ENCODE measurements at places on chromosomes 11 and 22.

- peak; percentile 45 for DNase-seq
- peaks cover 75% of the 10 kb centered on the region for H3K27me3 ChIP-seq
- H3K4me3 ChIP-seq: no peak overlapping the region
- H3K4me1 ChIP-seq: peaks cover 11% of the 10 kb centered on the region
These were observed 154.6 kb downstream of the BRD1 start for GRCh38 chr22:49673048-49673447.

GRCh38 chr11:56889986-56890385, 98.7 kb upstream of the OR5AK2 start:
- peaks cover 20% of the 10 kb centered on the region for H3K27me3 ChIP-seq
- no peak for DNase-seq
- no peaks in the 10 kb centered on the region for H3K36me3 ChIP-seq
- H3K4me1 ChIP-seq: peaks cover 5% of the 10 kb centered on the region

DNA sequence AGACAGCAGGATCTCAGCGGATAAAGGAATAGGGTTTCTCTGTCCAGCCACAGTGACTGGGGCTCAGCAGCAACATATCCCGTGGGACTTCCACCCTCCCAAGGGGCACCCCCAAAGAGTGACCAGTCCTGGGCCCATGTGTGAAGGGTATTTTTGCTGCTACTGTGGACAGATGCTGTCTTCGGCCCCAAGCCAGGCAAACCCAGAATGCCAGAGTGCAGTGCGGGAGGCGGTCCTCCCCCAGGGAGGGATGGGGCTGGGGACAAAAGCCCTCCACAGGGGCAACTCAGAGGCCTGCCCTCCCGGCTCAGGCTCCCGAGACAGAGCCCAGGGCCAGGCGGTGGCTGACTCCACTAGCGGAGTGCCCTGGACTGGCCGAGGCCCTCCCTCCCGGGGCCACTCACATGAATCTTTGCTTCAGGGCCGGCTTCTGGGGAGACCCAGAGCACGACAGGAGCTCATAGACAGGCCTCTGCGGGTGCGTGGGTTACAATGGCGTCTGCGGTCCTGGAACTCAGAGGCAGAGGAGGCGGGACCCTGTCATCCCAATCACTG, 34.7 kb upstream of the WNT7B start:
- peaks cover 5% of the 10 kb centered on the region for H3K4me1 ChIP-seq
- H3K27me3 ChIP-seq: no peaks in the 10 kb centered on the region
- H3K27ac ChIP-seq: no peak overlapping the region
- no peak for DNase-seq
- no peak overlapping the region for H3K4me3 ChIP-seq

GRCh38 chr11:123169821-123170220, 25.2 kb downstream of the CLMP start:
- peaks cover 23% of the 10 kb centered on the region for H3K36me3 ChIP-seq
- no peak for DNase-seq
- H3K27ac ChIP-seq: no peak overlapping the region
- no peak overlapping the region for H3K4me3 ChIP-seq
- peaks cover 3% of the 10 kb centered on the region for H3K27me3 ChIP-seq

- H3K27ac ChIP-seq: no peak overlapping the region
- no peak for DNase-seq
- no peaks in the 10 kb centered on the region for H3K4me1 ChIP-seq
- H3K27me3 ChIP-seq: no peaks in the 10 kb centered on the region
- no peak overlapping the region for H3K4me3 ChIP-seq
- no peaks in the 10 kb centered on the region for H3K36me3 ChIP-seq
These were observed 43.6 kb upstream of the LUZP2 start for GRCh38 chr11:24453129-24453718.

- H3K27ac ChIP-seq: no peak overlapping the region
- peaks cover 29% of the 10 kb centered on the region for H3K4me1 ChIP-seq
- no peak for DNase-seq
- no peak overlapping the region for H3K4me3 ChIP-seq
- H3K27me3 ChIP-seq: no peaks in the 10 kb centered on the region
These were observed 176.5 kb downstream of the TENM4 start for GRCh38 chr11:79264284-79264683.

- DNase-seq: no peak
- H3K27ac ChIP-seq: peak overlapping the region; percentile 36
- no peaks in the 10 kb centered on the region for H3K36me3 ChIP-seq
- peaks cover 10% of the 10 kb centered on the region for H3K4me1 ChIP-seq
- H3K27me3 ChIP-seq: no peaks in the 10 kb centered on the region
These were observed 32.7 kb upstream of the DAGLA start for GRCh38 chr11:61647529-61647928.
